ENCODE measurements at places on chromosomes 7 and 10.

DNA sequence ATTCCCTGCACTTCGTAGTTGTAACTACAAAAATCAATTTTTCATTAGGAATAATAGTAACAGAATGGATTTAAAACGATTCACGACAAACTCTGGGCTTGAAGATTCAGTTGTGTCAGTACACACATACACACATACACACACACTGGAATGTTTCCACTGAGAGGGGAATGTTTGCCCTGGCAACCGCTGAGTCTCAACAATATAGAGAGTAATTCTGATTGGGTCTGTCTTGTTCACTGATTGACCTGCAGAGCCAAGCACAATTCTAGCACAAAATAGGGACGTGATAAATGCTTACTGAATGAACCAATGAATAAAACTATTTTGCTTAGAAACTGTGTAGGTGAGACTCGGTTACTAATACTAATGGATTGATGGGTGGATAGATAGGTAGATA is 204.4 kb upstream of the CCDC6 start:
- DNase-seq = no peak

GRCh38 chr10:34092891-34093290 is 722.2 kb downstream of the PARD3 start:
- no peak for DNase-seq

GRCh38 chr10:92850185-92850584 is 1.9 kb downstream of the EXOC6 start:
- DNase-seq = no peak

GRCh38 chr7:128932862-128933179 is 4.9 kb upstream of the IRF5 start:
- no peak for DNase-seq

GRCh38 chr10:5873515-5873995 is 16.1 kb downstream of the ANKRD16 start:
- DNase-seq = peak; percentile 74

All from CD4-positive, alpha-beta T cell treated with Interleukin-1 beta for 1 hour (primary cell).